Stimulated activated effector memory CD8-positive, alpha-beta T cell treated with anti-CD3 and anti-CD28 coated beads, Interleukin-12 subunit alpha, Interleukin-12 subunit beta, amount 100 ng/mL, for 72 hours (primary cell): ENCODE measurements at places on chromosomes 3 and 15.

DNA sequence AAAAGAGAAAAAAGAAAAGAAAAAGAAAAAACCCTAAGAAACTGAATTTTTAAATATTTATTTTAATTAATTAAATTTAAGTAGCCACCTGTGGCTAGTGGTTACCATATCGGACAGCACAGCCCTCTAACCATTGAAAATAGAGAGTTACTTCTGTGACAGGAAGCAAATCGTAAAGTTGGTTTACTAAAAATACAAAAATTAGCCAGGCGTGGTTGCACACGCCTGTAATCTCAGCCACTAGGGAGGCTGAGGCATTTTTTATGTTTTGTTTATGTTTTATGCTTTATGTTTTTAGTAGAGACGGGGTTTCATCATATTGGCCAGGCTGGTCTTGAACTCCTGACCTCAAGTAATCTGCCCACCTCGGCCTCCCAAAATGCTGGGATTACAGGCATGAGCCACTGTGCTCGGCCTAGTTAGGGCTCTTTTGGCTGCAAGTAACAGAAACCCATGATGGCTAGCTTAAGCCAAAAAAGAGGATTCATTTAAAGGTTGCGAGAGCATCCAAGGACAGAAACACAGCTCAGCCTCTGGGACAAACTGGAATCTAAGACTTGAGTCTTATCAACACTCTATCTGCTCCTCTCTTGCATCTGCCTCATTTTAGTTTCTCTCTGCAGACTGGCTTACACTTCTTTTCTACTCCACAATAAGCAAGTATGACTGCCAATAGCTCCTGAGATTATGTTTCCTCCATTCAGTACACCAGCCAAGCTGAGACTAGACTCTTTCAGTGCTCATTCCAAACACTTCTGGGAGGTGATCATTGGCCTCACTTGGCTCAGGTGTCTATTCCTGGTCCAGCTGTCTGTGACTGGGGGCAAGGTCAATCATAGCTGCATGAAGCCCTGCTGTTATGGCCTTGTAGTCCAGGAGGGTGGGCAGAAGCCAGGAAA lies 6.8 kb upstream of the SKIL start:
- DNase-seq = no peak

DNA sequence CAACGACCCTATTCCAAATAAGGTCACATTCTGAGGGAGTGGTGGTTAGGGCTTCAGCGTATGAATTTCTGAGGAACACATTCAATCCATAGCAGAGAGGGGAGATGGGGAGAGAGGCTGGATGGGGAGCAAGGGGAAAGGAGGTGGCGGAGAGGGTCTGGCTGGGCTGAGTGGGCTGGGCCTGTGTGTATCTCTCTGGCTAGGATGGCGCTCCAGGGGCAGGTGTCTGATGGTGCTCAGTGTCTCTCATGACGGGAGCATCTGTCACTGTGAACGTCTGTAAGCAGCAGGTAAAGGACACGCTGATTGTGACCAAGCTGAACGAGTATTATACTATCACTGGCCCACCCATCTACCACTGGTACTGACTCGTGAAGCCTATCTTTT lies 159.6 kb downstream of the XXYLT1 start:
- no peak for DNase-seq

DNA sequence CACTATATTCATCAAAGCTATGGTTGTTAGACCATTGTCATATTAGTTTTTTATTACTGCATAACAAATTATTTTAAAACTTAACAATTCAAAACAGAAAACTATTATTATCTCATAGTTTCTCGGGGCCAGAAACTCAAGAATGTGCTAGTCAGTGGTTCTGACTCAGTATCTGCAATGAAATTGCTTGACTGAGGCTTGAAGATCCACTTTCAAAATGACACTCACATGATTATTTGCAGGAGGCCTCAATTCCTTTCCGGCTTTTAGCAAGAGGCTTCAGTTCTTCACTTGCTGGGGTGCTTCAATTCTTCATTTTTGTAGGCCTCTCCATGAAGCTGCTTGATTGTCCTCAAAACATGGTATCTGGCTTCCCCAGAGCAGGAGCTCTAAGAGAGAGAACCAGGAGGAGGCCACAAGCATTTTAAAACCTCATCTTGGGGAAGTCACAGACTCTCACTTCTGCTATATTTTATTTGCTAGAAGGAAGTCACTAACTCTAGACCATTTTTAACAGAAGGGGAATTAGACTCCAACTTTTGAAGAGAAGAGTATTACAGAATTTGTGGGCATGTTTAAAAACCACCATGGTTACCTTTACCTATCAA lies 383.7 kb downstream of the MFSD1 start:
- no peak for DNase-seq

GRCh38 chr3:183318877-183319276 lies 65.8 kb downstream of the B3GNT5 start:
- no peak for DNase-seq

DNA sequence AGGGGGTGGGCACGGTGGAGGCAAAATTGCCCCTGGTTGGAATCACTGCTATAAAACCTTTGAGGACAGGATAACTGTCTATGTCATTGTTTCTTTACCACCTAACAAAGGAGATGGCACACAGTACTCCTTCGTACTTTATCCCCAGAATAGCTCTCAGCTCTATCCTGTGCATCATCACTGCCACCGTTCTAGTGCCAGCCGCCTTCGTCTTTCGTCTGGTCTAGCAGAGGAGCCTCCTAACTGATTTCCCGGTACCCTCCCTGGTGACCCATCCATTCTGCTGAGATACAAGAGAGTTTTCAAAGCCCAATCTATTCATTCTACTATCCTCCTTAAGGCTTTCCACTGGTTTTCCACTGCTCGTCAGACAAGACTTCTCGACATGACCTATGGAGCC lies 67.9 kb upstream of the PRICKLE2 start:
- no peak for DNase-seq

GRCh38 chr15:92346063-92346462 lies 47.6 kb upstream of the ST8SIA2 start:
- no peak for DNase-seq

DNA sequence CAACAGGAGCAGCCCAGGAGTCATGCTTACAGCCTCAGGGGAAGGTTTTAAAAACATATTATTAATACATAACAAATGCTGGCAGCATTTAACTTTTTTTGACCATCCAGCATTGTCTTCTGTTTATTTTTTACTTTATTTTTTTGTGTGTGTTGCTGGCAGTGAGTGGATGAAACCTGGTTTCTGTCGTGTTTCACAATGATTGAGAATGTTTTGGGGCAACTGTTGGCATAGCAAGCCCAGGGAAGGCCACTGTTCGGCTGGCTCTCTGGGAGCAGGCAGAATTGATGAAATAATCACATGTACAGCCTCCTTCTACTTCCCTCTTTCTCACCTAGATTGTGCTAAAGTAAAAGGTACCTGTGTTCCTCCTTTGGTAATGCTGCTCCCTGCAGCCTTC lies 190.2 kb downstream of the NR1D2 start:
- DNase-seq = no peak

DNA sequence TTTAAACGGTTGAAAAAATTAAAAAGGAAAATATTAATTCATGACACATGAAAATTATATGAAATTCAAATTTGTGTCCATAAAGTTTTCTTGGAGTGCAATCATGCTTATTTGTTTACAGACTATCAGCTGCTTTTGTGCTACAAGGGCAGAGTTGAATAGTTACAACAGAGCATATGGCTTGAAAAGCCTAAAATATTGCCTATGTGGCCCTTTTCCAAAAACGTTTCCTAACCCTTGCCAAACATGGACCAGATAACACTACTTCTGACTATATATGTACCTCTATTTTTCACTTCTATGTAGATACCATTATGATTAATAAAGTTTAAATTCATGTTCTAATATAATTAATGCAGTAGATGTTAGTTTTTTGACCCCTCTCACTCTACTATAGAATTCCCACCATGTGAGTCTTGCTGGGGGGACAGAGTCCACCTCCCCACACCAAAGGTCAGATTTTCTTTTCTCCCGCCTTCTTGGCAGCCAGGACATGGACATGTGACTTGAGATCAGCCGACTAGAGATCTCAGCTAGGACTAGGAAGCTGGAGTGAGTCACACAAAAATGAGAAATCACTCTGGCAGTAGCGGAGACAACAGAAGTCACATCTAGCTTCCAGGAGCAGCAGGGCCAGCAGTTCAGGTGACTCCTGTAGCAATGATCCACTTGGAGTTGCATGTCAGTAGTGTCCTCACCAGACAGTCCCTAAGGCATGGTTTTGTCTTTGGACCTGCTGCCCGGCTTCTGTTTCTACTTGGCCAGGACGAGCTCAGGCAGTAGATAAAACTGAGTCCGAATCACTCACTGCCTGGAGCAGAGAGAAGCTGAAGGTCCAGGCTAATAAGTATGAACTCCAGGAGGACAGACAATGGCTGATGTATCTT lies 22.4 kb downstream of the CIAO2A start:
- DNase-seq = no peak

- DNase-seq = no peak
Measured at GRCh38 chr3:112038863-112039262, 4.3 kb downstream of the TMPRSS7 start.

GRCh38 chr3:157443905-157444796 lies 7.5 kb downstream of the PTX3 start:
- DNase-seq = no peak
